ENCODE measurements at places on chromosomes 12 and 14. TPM values are rescaled to one million over a fixed set of nuclear protein-coding genes. Genes with fewer than 3 reads are reported as not detected.

CLEC1B gene
- total RNA-seq, result not detected

CFAP54 gene
- total RNA-seq, result 0.86 TPM

C12orf60 gene
- total RNA-seq, result 0.32 TPM

WBP11 gene
- total RNA-seq, result 15.5 TPM

EXOC3L4 gene
- total RNA-seq, result under 0.01 TPM

OVCH1 gene
- total RNA-seq, result under 0.01 TPM

TAS2R50 gene
- 5.8 TPM for total RNA-seq

CD27 gene
- under 0.01 TPM for total RNA-seq

DNA sequence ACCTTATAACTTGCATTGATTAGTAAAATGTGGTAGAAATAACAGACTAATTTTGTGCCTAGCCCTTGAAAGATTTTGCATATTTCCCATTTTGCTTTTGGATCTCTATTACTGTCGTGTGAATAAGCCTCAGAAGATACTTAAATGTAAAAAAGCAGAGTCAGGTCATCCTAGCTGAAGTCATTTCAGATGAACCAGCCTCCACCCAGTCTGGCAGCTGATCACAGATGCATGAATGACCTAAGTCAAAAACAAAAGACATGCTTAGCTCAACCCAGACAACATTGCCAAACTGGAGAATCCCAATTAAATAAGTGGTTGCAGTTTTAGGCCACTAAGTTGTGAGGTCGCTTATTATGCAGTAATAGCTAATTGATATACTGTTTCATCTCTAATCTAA, 349.9 kb downstream of the C12orf50 start:
- DNase-seq, result no peak

DNA sequence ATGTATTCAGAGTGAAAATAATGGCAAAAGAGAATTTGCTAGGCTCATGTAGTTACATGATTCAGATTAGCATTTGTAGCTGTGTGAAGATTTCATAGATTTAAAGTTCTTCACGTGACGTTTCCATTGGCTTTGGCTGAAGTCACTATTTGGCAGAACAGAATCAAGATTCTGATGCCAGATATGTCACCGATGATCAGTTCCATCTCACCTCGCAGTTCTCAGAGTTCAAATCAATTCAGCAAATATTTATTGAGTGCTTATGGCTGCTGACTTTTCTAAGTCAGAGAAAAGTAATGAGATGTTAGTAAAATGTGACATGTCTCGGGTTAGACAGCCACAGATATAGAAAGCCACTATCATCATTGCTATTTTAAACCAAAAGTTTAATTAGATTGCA, 28.4 kb downstream of the ALX1 start:
- DNase-seq, result no peak

DNA sequence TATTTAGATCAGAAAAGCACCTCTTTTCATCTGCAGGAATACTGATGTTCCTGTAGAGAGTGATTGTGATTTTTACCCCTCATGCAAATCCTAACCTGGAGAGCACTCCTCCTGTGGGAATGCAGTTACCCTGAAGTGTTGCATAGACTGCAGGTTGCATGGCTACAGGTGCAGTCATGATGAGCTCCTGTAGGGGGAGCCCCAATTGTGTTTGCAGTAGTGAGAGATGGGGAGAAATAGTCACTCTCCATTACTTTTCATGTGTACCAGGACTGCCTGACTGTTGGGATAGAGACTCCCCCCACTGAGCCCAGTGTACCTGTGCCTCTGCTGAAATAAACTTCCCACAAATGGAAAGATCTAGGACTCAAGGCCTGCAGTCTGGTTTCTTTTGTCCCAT, 1086.5 kb downstream of the SLC6A15 start:
- peak; percentile 28 for DNase-seq

GRCh38 chr12:70982286-70982685, 61.7 kb upstream of the PTPRR start:
- peak; percentile 43 for DNase-seq
